ENCODE measurements at places on chromosomes 3 and 15. TPM values are rescaled to one million over a fixed set of nuclear protein-coding genes. Genes with fewer than 3 reads are reported as not detected.

ANKRD63 gene
- polyA plus RNA-seq = not detected

PHLDB2 gene
- polyA plus RNA-seq = 13.5 TPM

TCTA gene
- polyA plus RNA-seq = 13.8 TPM

CAND2 gene
- 6.2 TPM for polyA plus RNA-seq

TRH gene
- polyA plus RNA-seq = not detected

CCR8 gene
- not detected for polyA plus RNA-seq

COL6A5 gene
- not detected for polyA plus RNA-seq

All from pancreas (tissue), 10 donors.